ENCODE measurements at places on chromosomes 6 and 20.

GRCh38 chr6:33206864-33207551 is 1.3 kb upstream of the RING1 start:
- H3K27me3 ChIP-seq = no peaks in the 10 kb centered on the region
- no peak for DNase-seq
- H3K4me1 ChIP-seq = peaks cover 4% of the 10 kb centered on the region
- H3K4me3 ChIP-seq = peak overlapping the region; percentile 97

DNA sequence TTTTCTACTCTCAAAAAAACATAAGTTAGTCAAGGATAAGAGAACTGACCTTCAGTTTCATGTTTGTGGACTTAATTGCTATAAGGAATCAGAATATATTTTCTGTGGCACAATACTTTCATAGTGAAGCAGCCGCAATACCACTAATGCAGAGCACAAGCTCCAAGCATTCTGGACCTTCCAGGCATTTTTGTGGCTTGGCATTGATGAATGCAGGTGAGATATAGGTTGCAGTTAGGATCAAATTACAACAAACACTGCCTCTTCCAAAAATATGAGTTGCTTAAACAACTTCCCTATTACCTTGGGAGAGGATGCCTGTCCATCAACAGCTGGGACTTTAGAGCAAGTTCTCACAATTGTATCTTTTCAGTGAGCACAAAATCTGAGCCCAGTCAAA is 162.8 kb upstream of the RSPO3 start:
- no peak overlapping the region for H3K27ac ChIP-seq
- H3K4me3 ChIP-seq = no peak overlapping the region
- no peaks in the 10 kb centered on the region for H3K4me1 ChIP-seq
- no peaks in the 10 kb centered on the region for H3K36me3 ChIP-seq
- H3K27me3 ChIP-seq = peaks cover 2% of the 10 kb centered on the region

DNA sequence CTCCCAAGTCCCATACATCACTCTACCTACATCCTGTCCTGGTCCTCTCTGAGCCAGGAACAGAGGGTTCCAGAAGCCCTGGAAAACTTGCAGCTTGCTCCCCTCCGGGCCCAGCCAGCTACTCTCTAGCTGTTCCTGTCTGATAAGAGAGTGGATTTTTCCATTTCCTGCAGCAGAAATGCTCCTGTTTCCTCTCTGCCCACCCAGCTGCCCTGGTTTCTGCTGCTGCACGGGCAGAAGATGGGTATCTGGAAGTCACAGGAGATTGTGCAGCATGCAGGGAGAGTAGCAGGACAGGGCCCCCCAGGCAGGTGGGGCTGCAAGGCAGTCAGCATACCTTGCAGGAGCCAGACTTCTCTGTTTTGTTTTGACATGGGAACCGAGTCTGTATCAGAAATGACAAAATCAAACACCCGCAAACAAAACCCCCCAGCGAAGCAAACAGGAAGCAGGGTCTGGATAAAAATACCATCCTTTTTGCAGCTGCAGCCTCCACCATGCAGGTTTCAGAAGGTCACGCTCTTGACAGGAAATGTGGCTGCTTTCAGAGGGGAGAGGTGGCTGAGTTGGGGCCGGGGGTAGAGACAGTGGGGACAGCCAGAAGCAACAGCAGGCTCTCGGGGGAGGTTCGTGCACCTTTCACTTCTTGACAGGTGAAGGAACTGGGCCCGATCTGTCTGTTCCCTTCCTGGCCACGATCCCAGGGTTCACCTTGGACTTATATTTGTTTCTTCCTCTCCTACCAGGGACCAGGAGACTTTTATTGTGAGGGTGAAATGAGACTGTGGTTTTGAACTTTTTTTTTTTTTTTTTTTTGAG is 50.8 kb upstream of the FAM83D start:
- no peak overlapping the region for H3K27ac ChIP-seq
- no peak for DNase-seq
- H3K4me3 ChIP-seq = no peak overlapping the region
- H3K27me3 ChIP-seq = no peaks in the 10 kb centered on the region
- no peaks in the 10 kb centered on the region for H3K36me3 ChIP-seq

DNA sequence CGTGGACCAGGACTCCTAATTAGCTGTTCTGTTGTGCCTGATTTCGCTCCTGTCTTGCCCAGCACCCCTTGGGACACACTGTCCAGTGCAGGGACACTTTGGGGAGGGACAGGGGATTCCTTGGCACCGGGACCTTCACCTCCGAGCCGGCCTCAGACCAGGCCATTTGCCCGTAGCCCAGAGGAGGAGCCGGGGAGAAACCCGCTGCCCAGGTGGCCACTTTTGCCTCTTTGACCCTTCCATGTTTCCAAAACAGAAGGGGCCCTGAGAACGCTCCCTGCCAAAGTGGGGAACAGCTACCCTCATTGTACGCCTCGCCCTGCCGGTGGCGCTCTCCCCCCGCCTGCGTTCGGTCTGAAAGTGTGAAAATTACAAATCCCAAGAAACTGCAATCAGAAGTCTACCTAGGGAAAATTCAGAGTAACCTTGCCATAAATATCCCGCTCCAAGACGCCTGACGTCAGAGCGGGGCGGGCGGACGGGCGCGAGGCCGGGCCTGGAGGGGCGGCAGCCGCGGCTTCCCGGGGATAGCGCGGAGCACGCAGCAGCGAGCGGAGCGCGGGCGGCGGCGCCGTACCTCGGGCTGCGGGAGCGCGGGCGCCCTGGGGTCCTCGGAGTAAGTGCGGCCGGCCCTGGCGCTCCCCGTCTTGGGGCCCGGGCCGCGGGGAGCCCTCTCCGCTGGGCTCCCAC is at the start of gene DAAM2:
TSS of gene DAAM2 (plus strand) at position 527 of the 690 bp plus-strand sequence. CDS start 63,927 bp downstream, outside the sequence.
- H3K4me3 ChIP-seq = peak within 1 kb of the TSS; percentile 42
- H3K27ac ChIP-seq = peak within 1 kb of the TSS; percentile 59
- no peaks in the 10 kb centered on the region for H3K36me3 ChIP-seq
- no peaks in the 10 kb centered on the region for H3K27me3 ChIP-seq
- no peak for DNase-seq

DNA sequence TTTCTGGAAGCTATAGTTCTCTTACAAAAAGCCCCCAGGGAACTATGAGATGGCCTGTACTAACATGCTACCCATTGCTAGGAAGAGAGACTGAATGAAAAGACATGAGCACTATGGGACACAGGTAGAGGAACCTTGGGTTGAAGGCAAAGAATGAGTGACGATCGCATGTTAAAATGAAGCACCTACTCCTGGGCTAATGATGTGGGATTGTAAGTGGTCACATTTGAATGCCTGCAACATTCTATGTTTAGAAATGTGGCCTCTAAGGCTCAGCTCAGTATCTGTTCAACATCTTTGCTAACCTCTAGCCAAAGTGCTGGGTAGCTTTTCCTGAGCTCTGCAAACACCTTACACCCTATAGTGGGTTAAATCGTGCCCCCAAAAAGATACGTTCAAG is 5.2 kb upstream of the ZC3H12D start:
- no peaks in the 10 kb centered on the region for H3K4me1 ChIP-seq
- H3K36me3 ChIP-seq = no peaks in the 10 kb centered on the region
- H3K27ac ChIP-seq = no peak overlapping the region
- no peaks in the 10 kb centered on the region for H3K27me3 ChIP-seq
- no peak overlapping the region for H3K4me3 ChIP-seq

- no peaks in the 10 kb centered on the region for H3K27me3 ChIP-seq
- no peaks in the 10 kb centered on the region for H3K36me3 ChIP-seq
- H3K4me3 ChIP-seq = no peak overlapping the region
- no peak for DNase-seq
- H3K27ac ChIP-seq = no peak overlapping the region
- H3K4me1 ChIP-seq = no peaks in the 10 kb centered on the region
These were observed 102.2 kb downstream of the BACH2 start for GRCh38 chr6:90194371-90194841.

- no peak overlapping the region for H3K27ac ChIP-seq
- H3K36me3 ChIP-seq = no peaks in the 10 kb centered on the region
- H3K4me3 ChIP-seq = no peak overlapping the region
- H3K4me1 ChIP-seq = no peaks in the 10 kb centered on the region
- H3K27me3 ChIP-seq = no peaks in the 10 kb centered on the region
These were observed 32.2 kb downstream of the MRAP2 start for GRCh38 chr6:84065693-84066290.

DNA sequence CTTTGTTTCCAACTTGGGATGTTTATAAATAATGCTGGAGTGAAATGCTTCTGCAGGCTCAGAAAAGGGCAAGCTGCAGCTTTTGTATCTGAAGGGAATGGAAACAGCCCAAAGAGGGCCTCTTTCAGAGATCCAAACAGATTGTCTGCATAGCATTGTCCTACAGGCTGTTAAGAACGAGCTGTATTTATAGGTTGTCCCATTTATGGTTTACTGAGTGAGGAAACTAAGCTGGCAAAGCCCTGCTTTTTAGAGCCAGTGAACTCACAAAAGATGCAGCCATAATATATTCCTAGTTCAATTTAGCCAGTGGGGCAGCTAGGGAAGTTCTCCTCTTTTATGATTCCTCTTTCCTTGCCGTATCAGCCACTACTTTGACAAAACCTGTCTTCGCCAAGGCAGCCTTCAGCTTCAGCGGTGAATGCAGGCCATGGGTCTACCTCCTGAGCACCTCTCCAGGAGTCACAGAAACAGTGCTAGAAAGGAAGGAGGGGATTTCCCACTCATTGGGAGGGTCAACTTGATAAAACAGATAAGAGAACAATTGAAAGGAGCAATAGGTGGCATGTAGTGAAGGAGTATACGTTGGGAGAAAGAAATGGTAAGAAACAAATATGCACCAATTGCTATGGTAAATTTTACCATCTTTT is 15.0 kb downstream of the KIAA0319 start:
- H3K36me3 ChIP-seq = no peaks in the 10 kb centered on the region
- no peak overlapping the region for H3K27ac ChIP-seq
- DNase-seq = no peak

DNA sequence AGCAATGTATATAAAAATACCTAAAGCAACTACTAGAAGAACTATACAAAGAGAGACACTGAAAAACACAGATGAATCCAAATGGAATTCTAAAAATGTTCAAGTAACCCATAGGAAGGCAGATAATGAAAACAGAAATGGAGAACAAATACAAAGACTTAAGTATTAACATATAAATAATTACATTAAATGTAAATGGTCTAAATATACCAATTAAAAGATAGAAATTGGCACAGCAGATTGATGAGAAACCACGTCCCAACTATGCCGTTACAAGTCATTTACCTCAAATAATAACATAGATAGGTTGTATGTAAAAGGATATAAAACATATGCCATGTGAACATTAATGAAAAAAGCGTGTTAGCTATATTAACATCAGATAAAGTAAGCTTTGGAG is 40.1 kb downstream of the CEP85L start:
- no peaks in the 10 kb centered on the region for H3K27me3 ChIP-seq
- no peak overlapping the region for H3K27ac ChIP-seq
- no peak overlapping the region for H3K4me3 ChIP-seq
- no peaks in the 10 kb centered on the region for H3K4me1 ChIP-seq
- no peak for DNase-seq

- no peak overlapping the region for H3K4me3 ChIP-seq
- H3K4me1 ChIP-seq = no peaks in the 10 kb centered on the region
- H3K27me3 ChIP-seq = no peaks in the 10 kb centered on the region
- DNase-seq = no peak
- no peak overlapping the region for H3K27ac ChIP-seq
- no peaks in the 10 kb centered on the region for H3K36me3 ChIP-seq
These were observed 106.1 kb downstream of the TNFAIP3 start for GRCh38 chr6:137973201-137973600.

GRCh38 chr20:10119336-10119735 is 84.5 kb downstream of the ANKEF1 start:
- no peaks in the 10 kb centered on the region for H3K4me1 ChIP-seq
- no peak overlapping the region for H3K4me3 ChIP-seq
- no peak for DNase-seq
- H3K27me3 ChIP-seq = no peaks in the 10 kb centered on the region
- no peaks in the 10 kb centered on the region for H3K36me3 ChIP-seq

DNA sequence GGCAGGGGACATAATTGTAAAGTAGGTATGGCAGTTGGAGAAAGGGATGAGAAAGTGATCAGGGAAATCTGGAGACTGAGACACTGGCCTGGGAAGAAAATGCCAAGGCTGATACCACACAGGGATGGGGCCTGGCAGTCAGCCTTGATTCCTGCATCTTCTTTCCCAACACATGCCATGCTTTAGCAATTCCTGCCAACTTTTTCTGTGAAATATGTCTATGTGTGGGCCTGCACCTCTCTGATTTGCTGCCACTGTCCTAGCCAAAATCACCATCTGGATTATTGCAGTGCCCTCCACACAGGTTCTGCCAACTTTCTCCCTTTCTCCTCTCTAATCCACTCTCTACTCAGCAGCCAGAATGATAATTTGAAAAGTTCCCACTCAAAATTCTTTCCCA is 759.8 kb upstream of the CITED2 start:
- no peaks in the 10 kb centered on the region for H3K4me1 ChIP-seq
- H3K36me3 ChIP-seq = no peaks in the 10 kb centered on the region
- DNase-seq = no peak
- H3K4me3 ChIP-seq = no peak overlapping the region

- H3K4me1 ChIP-seq = no peaks in the 10 kb centered on the region
- no peaks in the 10 kb centered on the region for H3K27me3 ChIP-seq
- no peak for DNase-seq
- H3K36me3 ChIP-seq = no peaks in the 10 kb centered on the region
These were observed 231.0 kb downstream of the SMOC2 start for GRCh38 chr6:168671863-168672546.

DNA sequence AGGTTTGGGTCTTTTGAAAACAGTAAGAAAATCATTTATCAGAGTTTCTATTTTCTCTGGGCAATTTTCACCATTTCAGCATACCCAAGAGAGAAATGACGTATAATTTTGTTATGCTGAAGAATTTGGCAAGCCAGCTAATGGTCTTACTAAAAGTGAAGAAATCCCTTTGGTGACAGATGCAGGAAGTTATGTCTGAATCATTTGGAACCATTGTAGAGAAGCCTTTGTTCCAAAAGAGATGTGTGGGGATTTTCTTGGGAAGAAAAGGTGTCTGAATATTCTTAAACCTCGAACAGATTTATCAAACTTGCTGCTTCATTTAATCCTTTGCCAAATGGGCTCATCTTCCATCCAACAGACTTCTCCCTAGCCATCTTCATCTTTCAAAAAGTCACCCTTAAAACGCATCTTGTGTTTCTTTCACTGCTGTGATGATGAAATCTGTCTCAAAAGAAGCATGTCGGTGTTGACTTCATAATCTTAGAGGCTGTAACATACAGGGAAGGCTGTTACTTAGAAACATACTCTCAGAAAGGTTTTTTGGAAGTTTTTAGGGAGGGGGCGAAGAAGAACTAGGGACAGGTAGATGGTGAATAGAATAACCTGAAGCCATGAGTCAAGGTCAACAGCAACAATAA is 39.5 kb downstream of the CITED2 start:
- DNase-seq = no peak
- H3K4me3 ChIP-seq = no peak overlapping the region
- H3K27me3 ChIP-seq = no peaks in the 10 kb centered on the region
- H3K4me1 ChIP-seq = no peaks in the 10 kb centered on the region

Measured in prostate gland (tissue), 2 donors.